ENCODE measurements at places on chromosomes 2 and 18.
A peak's percentile ranks its signal among the peaks of the same experiment; 100 is the strongest.

GRCh38 chr2:161245261-161245553 is 63.0 kb upstream of the PSMD14 start:
- no peak for DNase-seq

DNA sequence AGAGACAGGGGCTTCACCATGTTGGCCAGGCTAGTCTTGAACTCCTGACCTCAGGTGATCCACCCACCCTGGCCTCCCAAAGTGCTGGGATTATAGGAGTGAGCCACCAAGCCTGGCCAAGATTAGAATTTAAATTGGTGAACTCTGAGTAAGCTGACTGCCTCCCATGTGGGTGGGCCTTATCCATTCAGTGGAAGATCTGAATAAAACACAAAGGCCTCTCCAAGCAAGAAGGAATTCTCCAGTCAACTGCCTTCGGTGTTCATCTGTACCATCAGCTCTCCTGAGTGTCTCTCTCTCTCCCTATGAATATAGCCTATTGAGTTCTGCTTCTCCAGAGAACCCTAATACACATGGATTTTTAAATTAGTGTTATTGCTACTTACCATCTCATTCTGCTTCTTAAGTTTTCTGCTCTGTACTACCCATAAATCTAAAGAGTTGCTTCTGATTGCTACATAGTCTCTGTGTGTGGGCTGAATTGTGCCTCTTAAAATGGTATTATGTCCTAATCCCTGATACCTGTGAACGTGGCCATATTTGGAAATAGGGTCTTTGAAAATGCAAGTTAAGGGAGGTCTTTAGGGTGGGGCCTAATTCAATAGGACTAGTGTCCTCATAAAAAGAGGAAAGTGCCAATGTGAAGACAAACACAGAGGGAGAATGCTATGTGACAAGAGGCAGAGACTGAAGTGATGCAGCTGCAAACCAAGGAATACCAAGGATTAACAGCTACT is 36.3 kb downstream of the FBXO11 start:
- no peak for DNase-seq

DNA sequence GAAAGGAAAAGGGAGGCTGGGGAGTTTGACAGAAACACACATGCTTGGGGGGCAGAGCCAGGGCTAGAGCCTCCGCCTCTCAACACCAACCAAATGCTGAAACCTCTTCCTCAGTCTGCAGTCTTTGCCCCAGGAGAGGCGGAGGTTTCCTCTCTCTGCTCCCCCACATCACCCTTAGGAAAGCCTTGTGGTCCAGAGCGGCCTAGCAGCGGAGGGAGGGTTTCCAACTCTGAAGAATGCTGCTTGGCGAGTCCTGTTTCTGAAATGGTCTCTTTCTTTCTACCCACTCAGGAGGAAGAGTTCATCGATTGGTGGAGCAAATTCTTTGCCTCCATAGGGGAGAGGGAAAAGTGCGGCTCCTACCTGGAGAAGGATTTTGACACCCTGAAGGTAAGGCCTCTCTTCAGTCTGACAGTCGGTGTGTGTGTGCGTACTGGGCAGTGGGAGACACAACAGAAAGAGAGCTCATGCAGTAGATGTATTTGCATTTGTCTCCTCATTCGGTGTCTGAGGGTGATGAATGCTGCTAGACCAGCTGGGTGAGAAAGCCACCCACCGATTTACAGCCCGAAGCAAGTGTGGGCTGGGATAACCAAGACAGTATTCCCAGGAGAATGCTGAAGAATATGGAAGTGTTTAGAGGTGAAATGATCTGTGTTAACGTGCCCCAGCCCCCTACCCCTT is 190.5 kb downstream of the DYSF start:
- DNase-seq, result no peak

DNA sequence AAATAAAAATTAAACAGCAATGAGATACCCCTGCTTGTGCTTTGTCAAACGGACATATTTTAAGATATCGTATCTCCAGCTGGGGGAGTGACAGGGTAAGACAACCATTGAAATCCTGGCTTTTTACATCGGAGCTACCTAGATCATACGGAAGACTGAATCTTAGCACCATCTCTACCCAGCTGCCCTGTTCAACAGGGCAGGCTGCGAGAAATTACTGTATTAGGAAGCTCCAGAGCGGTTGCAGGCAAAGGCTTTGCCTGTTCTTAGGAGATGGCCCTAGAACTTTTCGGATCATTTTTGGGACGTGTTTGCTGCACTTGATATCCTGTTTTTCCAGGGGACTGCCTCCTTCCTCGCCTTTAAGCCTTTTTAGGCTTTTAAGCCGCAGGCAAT is 2.0 kb upstream of the PRKCE start:
- no peak for DNase-seq

DNA sequence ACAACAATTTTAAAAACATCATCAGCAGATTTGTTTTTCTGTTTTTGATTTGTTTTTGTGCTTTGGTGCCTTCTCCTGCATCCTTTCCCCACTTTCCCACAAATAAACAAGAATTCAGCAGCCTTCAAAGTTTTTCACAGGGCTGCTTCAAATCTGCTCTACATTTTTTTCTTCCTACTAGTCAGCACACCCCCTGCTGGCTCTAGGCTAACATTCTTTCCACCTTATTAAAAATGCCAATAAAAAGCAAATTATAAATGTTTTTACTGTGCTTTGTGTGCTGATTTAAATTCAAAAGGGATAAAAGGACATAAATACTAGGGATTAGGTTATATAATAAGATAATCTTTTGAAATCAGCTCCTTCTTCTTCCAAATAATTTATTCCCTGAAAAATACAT is 6.2 kb upstream of the CNTNAP5 start:
- no peak for DNase-seq

DNA sequence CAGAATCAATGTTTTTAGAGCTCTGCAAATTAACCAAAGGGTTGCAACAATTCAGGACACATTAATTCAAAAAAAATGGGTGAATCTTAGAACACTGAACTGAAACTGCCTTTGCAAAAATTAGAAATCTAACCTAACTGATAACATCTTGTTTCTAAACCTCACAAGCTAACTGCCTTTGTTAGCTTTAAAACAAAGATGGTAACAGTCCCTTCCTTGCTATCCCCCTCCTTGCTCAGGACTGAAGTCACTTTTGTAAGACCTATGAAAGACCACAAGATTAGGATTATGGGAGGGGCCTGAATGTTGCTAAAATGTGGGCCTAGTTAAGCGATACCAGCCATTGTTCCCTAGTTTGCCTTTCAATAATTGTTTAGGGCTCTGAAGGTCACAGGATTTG is 44.9 kb upstream of the LONRF2 start:
- DNase-seq, result no peak

DNA sequence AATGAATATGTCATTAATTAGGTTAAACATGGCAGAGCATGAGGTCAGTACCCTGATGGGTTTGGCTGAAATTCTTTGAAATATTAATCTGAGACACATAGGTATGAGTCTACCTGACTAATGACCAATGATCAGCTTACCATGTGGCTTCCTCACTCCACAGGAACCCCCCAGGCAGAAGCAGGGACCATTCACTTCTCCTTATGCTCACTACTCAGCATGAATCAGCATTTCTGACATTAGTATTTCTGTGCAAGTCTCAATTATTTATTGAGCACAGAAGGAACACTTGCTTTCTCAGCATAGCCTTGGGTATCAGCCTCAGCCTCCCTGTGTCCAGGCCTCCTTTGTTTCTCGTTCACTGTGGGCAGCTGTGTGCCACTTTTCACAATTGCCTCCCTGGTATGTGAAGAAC is 9.3 kb upstream of the KCNE4 start:
- DNase-seq, result no peak

GRCh38 chr2:19104503-19104902 is 253.9 kb downstream of the OSR1 start:
- no peak for DNase-seq

DNA sequence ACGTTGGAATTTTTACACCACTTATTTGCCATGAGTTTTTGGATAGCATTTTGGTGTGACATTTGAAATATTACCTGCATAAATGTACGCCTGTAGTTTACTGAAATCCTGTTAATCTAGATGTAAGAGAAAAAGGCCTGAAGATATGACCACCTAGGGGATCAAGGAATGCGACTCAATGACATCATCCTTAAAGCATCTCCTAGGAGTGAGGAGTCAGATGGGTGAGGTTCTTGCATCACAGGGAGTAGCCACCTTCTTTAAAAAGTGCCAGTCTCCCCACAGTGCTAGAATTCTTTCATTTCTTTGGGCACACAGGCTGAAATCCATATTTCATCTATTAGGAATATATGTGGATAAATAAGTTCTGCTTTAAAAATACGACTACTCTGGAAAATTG is 34.5 kb downstream of the ADCYAP1 start:
- no peak for DNase-seq

GRCh38 chr2:77737236-77737635 is 215.1 kb upstream of the LRRTM4 start:
- no peak for DNase-seq

DNA sequence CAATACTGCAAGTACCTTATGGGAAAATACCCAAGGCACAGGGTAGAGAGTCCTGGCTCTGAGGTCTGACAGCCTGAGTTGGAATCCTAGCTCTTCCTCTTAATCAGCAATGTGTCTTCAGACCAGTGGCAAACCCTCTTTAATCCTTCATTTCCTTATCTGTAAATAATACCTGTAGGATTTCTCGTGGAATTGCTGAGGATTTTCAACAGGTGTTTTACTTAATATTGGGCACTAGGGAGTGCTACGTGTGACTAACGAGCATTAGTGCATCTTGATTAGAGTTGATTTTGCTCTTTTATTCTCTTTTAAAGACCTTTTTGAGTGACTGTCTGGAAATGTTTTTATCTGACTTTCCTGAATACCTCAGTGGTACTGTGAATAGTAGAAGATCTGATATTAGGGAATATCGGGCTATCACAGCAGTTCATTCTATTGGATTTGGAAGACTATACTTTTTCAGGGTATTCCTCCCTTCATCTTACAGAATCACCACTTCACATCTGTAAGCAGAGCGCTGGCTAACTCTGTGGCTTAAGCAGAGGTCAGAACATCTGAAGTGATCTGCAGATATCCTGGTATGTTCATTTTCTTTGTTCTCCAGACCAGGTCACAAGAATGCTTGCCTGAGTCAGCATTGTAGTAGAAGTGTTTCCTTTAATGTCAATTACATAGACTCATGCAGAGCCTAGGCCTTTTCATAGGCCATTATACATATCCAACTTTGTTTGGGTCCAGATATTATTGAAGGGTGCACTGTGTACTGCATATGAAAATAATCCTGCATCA is 49.1 kb downstream of the ARHGAP28 start:
- DNase-seq, result no peak

DNA sequence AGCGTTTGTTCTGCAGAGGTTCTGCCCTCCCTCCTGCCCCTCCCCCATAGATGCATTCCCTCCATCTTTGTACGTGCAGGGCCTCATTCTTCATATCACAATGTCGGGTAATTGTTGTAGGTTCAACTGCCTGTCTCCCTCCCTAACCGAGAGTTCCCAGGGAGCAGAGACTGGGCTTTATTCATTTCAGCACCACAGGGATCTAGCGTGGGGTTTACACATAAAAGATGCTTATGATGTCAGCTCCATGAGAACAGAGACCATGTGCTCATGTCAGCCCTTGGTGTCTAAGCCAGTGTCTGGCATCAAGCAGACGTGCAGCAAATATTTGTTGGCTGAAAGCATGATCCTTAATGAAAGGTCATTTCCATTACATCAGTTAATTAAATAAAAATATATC is 298.9 kb upstream of the TRIB2 start:
- DNase-seq, result no peak

DNA sequence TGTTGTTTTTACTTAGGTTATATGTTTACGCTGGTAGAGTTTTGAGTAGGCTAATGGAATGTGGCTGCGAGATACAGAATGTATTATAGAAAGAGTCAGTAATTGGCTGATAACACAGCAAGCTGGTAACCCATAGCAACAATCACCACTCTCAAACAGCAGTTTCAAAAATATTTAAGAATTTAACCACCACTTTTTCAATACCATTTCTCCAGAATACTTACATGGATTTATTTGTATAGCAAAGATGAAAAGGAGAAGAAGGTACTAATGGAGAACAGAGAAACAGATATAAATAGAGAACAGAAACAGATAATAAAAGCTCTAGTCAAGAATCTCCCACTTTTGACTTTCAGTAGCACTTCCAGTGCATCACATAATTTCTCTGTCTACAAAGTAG is 188.3 kb upstream of the SLC39A10 start:
- DNase-seq, result no peak

GRCh38 chr2:162072181-162072702 is 1.8 kb downstream of the DPP4 start:
- DNase-seq, result no peak

GRCh38 chr18:63131106-63131958 is 188.2 kb downstream of the BCL2 start:
- peak; percentile 16 for DNase-seq

GRCh38 chr2:48548840-48549239 is 18.9 kb downstream of the STON1 start:
- no peak for DNase-seq

- DNase-seq, result no peak
Measured at GRCh38 chr2:218546012-218546411, 22.1 kb downstream of the USP37 start.

- DNase-seq, result no peak
Measured at GRCh38 chr2:141329964-141330363, 800.9 kb downstream of the LRP1B start.

- DNase-seq, result no peak
Measured at GRCh38 chr2:46845542-46846486, 69.8 kb downstream of the MCFD2 start.

DNA sequence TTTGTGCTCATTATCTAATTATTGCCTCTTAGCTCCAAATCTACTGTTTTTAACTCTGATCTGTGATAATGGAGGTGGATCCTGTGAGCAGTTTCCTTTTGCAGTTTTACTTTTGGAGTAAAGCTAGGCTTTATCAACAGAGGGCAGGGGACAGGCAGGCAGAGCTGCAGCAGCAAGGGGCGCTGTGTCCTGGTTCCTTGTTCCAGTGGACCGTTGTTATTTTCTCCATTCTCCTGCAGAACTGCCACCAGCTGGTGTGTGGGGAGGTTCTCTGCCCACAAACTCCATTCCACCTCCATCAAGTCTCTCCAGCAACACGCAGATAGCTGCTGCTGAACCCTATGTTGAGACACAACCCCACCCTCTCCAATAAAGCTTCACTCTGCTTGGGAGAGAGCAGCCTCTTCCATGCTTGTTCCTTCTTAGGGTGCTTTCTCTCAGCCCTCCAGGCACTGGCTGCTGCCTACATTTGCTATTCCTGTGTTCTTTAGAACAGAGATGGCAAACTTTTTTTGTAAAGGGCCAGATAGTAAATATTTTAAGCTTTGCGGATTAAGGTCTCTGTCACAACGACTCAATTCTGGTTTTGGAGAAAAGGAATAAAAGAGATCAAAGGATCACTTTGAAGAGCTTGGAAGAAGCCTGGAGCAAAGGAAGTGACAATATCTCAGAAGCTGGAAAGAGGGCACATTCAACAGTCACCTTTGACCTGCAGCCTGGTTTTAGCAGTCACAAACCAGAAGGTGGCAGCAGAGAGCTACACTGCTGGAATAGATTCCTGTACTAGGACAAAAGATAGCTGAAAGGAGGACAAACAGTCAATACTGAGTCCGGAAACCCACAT is 208.8 kb downstream of the CCDC178 start:
- DNase-seq, result no peak

DNA sequence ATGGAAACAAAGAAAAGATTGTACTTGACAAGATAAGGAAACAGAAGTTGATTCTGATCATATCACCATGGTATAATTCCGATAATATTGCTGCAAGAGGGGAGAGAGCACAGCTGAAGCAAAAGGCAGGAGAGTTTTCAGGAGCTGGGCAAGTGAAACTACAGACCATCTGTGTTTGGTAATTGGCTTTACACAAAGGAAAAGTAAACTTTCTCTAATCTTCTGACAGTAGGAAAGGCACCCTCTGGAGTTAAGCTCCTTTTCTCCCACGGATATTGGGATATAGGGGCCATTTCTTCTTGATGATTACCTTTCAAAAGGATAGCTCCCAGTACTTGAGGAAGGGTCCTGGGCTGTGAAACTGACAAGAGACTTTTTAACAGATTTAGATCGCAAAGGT is 29.9 kb upstream of the REG3A start:
- no peak for DNase-seq

Measured in stimulated activated CD8-positive, alpha-beta memory T cell treated with anti-CD3 and anti-CD28 coated beads, Interleukin-2, amount 100 ng/mL, for 1 hour (primary cell).